Cardiac fibroblast (primary cell): ENCODE measurements at places on chromosomes 3 and 15.

DNA sequence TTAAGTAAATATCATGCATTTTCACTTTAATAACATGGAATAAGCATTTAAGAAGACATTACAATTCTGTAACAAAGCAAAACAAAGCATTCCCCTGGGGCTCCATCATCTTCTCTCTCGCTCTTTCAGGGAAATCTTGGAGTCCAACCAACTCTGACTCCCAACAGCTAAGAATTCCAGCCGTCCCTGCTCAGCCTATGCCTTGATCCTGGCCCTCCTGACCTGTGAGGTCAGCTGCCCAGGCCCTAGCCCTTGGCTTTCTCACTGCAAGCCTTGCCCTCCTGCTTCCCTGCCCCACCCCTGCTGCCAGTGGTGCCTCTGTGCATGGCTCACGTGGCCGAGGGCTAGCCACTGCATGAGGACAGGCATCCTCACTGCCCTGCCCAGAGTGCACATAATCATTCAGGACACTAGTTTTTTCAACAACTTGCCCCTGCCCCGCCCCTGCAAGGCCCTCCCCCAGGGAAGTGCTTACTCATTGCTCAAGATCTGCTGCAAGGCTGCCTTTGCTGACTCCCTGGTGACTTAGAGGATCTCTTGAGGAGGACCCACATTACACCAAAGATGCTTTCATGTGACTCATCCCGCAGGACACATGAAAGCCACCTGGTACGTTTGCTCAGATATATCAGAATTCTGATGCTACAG lies 37.6 kb downstream of the MTMR10 start:
- peak; percentile 97 for DNase-seq

DNA sequence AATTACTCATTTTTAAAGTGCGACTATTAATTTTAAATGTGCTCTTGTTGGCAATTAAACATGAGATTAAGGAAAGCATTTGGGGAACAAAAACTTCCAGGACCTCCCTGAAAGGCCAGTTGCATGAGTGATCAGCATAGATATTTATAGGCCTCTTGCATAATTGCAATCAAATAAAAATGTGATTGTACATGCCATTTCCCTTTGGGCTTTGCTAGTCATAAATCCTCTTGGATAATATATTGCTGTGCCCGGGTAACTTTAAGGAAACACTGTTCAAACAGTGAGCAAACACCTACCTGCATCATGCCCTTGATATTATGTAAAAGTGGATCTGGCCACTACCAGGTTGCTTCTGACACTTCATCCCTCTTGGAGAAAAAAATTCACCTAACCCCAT lies 239.1 kb downstream of the MCTP2 start:
- DNase-seq: no peak

- no peak for DNase-seq
These were observed 324.6 kb downstream of the CTNNB1 start for GRCh38 chr3:41523897-41524296.

- DNase-seq: no peak
These were observed 169.0 kb downstream of the GHSR start for GRCh38 chr3:172279191-172279640.

- no peak for DNase-seq
These were observed 15.2 kb upstream of the PLXND1 start for GRCh38 chr3:129621626-129622225.

- DNase-seq: no peak
These were observed 28.8 kb upstream of the TF start for GRCh38 chr3:133717424-133717823.

DNA sequence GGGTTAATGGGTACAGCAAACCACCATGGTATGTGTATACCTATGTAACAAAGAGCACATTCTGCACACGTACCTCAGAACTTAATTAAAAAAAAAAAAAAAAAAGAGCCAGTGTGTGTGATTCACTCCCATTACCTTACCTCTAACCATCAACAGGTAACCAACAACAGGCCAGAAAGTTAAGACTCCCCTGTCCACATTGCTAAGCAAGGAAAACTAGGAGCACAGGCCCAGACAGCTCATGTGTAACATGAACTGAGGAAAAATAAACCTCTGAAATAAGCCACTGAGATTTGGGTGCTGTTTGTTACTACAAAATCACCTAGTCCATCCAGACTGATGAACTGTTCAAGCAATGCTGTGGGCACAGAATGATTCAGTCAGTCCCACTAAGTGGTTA lies 6.0 kb downstream of the KATNBL1 start:
- no peak for DNase-seq

DNA sequence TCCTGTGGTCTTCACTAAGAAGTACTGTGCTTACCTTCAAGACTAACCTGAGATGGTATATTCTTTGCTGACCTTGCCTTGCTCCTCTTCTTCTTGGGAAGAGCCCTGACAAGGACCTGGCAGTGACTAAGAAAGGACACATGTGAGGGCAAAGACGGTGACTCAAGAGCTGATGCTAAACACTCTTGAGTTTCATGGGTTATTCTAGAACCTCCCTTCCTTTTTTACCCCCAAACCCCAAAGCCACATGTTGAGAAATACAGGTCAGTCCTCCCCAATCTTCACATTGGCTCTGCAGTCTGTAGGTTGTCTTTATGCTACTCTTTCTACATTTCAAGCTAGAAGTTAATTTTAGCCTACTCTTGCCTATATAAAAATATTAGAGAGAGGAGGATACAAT lies 200.6 kb downstream of the SEMA6D start:
- DNase-seq: no peak

GRCh38 chr15:33098094-33099058 lies 96.1 kb downstream of the FMN1 start:
- DNase-seq: peak; percentile 86

- no peak for DNase-seq
These were observed 11.2 kb upstream of the HHLA2 start for GRCh38 chr3:108285176-108285575.

DNA sequence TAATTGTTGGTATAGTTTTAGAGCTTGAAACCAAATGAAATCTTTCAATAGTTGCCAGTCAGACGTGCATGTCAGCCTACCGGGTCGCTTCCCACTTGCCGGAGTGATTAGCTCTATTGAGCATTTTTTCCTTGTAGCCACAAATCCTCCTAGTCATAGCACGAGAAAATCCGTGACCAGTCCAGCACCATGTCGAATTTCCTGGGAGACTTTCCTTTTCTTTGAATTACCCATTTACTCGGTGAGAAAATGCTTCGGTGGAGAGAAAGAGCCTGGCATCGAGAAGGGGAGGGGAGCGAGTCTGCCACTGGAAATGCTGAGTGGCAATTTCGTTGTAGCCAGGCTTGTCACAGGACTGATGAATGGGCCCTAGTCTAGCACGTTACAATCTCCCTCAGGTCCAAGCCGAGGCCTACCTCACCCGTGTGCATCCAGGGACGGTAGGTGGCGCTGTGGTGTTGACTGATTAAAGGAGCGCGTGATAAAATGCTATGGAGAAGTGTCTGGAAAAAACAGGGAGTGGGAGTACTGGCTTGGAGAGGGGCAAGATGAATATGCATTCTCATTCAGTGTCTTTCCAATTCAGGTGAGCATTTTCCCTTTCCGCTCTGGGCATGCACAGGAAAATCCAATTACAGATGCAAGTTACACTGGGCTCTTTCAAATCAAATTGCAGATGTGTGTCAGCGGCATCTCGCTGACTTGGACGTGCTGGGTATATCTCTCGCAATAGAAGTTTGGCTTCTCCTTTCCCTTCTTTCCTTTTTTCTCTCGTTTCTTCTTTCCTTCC lies 238.8 kb downstream of the EDEM1 start:
- peak; percentile 62 for DNase-seq
